ENCODE measurements at places on chromosomes 5 and 9.

DNA sequence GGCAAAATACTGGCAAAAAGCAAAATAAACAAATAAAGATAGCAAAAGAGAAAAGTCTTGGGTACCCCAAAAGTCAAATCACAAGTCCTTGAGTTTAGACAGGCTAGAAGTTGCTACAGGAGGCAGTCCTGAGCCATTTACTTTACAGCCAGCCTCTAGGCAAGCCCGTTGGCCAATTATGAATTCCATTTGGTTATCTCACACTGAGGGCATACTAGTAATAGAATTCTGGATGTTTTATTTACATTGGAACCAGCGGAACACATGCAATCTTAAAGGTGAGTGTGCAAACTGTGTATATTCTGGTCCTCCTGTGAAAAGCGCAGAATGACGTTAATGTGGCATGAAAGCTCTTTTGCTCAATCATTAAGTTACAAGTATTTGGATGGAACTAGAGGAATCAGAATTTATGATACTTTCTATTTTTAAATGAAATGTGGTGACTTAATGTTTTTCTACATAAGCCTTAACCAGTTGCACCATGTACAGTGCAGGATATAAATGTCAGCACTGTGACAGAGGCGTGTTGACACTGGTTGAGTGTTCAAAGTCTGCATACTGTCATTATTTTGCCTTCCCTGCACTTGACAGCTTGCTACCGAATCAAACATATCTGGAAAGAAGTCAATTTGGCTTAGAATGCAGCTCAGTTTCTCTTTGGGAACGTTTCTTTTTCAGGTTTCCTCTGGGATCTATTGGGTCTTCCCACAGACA is 7.9 kb downstream of the GDNF start:
- no peak for DNase-seq

- DNase-seq, result no peak
These were observed 151.7 kb upstream of the HCN1 start for GRCh38 chr5:45847877-45848276.

DNA sequence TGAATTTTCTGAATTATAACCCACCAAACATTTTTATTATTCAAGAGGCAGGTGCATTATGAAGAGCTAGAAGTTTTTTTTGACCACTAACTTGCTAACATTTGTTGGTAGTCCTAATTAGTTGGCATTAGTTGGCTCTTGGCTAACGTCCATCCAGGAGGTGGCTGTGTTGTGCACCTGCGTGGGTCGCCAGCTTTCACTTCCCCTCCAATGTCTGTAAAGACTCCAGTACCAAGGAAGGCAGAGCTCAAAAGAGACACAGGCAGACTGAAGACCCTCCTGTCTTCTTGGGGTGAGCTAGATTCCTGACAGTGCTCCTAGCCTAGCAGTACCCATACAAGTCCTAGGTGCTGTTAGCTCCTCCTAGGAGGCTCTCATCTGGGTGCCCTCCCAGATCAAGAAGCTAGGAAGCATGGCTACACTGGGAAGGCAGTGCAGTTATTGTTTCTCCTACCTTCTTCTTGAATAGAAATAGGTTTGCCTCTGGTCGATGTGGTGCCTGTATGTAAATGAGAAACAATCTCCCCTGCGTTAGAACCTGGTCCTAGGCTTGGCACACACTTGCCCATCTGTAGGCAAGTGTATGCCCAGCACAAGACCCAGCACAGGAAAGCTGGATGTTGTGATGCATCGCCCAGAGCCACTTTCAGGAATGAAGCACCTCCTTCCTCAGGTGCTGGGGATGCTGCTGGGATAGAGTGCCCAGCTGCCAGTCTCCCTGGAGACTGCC is 190.9 kb downstream of the ICE1 start:
- DNase-seq, result no peak

DNA sequence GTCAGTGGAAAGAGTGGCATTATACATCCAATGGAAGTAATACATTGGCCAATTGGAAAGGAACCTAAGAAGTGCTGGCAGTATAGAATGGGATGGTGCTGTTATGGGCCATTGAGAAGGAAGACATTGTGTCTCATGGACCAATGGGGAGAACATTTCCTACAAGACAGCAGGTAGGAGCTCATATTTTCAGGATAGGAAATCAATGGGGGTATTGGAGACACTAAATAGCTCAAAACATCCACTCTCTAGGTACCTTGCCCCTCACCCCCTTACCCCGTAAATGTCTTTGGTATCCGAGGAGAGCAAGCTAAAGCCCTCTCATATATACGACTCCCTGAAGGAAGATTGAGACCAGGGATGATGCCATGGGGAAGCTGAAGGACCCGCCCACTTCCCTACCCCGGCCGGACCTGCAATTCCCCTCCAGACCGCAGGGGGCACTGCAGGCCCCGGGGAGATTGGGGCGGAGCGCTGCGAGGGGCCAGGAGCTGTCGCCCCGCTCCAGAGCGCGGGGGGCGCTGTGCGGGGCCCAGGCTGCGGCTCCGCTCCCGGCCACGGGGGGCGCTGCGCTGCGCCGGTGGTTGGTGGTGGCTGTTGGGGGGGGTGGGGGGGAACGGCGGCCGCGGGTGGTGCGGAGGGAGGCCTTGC is at the start of gene KDM3B:
TSS of gene KDM3B (plus strand) at position 615 of the 651 bp plus-strand sequence. CDS start 111 bp downstream, outside the sequence.
- DNase-seq, result peak; percentile 72

- no peak for DNase-seq
These were observed 10.7 kb downstream of the OR1L8 start for GRCh38 chr9:122572456-122572855.
